ENCODE measurements at places on chromosomes 5 and 9.

DNA sequence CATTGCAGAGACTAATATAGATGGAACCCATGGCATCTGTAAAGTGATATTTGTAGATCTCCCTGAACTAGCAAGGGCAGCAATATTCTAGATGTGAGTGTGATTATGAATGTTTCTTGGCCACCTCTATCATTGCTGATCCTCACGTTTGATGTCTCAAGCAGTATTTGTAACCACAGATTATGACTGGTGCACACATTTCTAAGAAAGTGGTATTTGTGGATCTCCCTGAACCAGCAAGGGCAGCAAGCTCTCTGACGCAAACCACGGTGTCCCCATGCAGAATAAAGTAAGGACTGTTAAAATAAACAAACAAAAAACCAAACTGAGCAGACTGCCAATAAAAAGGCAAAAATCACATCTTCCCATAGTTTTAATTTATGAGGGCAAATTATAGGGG is 301.3 kb downstream of the CSNK1G3 start:
- DNase-seq: no peak

- DNase-seq: no peak
Measured at GRCh38 chr5:38472541-38472940, 83.9 kb downstream of the LIFR start.

- DNase-seq: no peak
Measured at GRCh38 chr9:113601656-113602055, 138.1 kb downstream of the RGS3 start.

- DNase-seq: no peak
Measured at GRCh38 chr5:67142816-67143215, 53.8 kb downstream of the CD180 start.

DNA sequence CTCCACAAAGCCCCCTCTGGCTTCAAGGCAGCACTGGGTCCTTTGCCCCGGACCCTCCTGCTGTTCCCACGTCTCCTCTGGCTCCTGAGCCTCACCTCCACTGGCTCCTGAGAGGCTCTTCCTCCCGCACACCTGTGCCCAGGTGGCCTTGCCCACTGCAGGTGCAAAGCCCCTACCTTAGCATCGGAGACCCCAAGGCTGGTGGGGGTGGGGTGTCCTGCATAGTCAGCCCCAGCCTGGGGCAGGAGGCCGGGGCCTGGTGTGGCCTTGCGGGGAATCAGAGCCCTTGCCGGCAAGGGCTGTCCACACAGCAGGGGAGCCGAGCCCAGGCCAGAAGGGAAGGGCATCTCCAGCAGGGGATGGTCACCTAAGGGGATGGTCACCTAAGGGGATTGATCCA is 41.3 kb upstream of the CEP72 start:
- DNase-seq: no peak

Data from NCI-H446 (cell line).